Uterus (tissue), 4 donors: ENCODE measurements at places on chromosomes 3 and 15. TPM values are rescaled to one million over a fixed set of nuclear protein-coding genes. Genes with fewer than 3 reads are reported as not detected.

GRCh38 chr3:89238846-89239245 is 131.4 kb downstream of the EPHA3 start:
- DNase-seq: no peak
- H3K27me3 ChIP-seq: no peaks in the 10 kb centered on the region
- H3K4me1 ChIP-seq: no peaks in the 10 kb centered on the region
- H3K4me3 ChIP-seq: no peak overlapping the region
- no peaks in the 10 kb centered on the region for H3K36me3 ChIP-seq
- no peak overlapping the region for H3K27ac ChIP-seq

GRCh38 chr15:73972984-73973682 is 19.0 kb downstream of the STOML1 start:
- peak; percentile 88 for DNase-seq
- H3K36me3 ChIP-seq: no peaks in the 10 kb centered on the region

GRCh38 chr3:149019580-149019979 is 28.2 kb downstream of the GYG1 start:
- H3K27ac ChIP-seq: no peak overlapping the region
- H3K4me1 ChIP-seq: no peaks in the 10 kb centered on the region
- H3K4me3 ChIP-seq: no peak overlapping the region
- DNase-seq: no peak
- H3K27me3 ChIP-seq: no peaks in the 10 kb centered on the region
- H3K36me3 ChIP-seq: no peaks in the 10 kb centered on the region

- no peak overlapping the region for H3K27ac ChIP-seq
- no peak for DNase-seq
- no peaks in the 10 kb centered on the region for H3K4me1 ChIP-seq
- H3K27me3 ChIP-seq: no peaks in the 10 kb centered on the region
- no peak overlapping the region for H3K4me3 ChIP-seq
These were observed 254.8 kb upstream of the TPRG1 start for GRCh38 chr3:188916934-188917401.

- no peak overlapping the region for H3K4me3 ChIP-seq
- no peak for DNase-seq
- H3K27ac ChIP-seq: no peak overlapping the region
These were observed 9.6 kb downstream of the CELSR3 start for GRCh38 chr3:48652923-48653715.

GRCh38 chr15:74857671-74858368 is 14.9 kb upstream of the ULK3 start:
- H3K27ac ChIP-seq: no peak overlapping the region
- no peaks in the 10 kb centered on the region for H3K4me1 ChIP-seq
- no peaks in the 10 kb centered on the region for H3K27me3 ChIP-seq
- no peaks in the 10 kb centered on the region for H3K36me3 ChIP-seq

The CLRN1 gene
- not detected for total RNA-seq

GRCh38 chr3:185647134-185647879 is 61.2 kb downstream of the SENP2 start:
- H3K4me3 ChIP-seq: no peak overlapping the region
- H3K27me3 ChIP-seq: no peaks in the 10 kb centered on the region
- H3K4me1 ChIP-seq: no peaks in the 10 kb centered on the region
- no peak overlapping the region for H3K27ac ChIP-seq
- no peaks in the 10 kb centered on the region for H3K36me3 ChIP-seq

The ACP3 gene
- 5.6 TPM for total RNA-seq

GRCh38 chr3:145224886-145225285 is 936.1 kb downstream of the PLOD2 start:
- H3K36me3 ChIP-seq: no peaks in the 10 kb centered on the region
- H3K4me1 ChIP-seq: no peaks in the 10 kb centered on the region
- no peaks in the 10 kb centered on the region for H3K27me3 ChIP-seq
- DNase-seq: no peak
- no peak overlapping the region for H3K4me3 ChIP-seq

The PIGB gene
- total RNA-seq: 13.5 TPM

GRCh38 chr15:51766341-51766740 is 14.9 kb downstream of the TMOD2 start:
- DNase-seq: no peak
- H3K27me3 ChIP-seq: no peaks in the 10 kb centered on the region
- no peaks in the 10 kb centered on the region for H3K36me3 ChIP-seq
- no peaks in the 10 kb centered on the region for H3K4me1 ChIP-seq
- no peak overlapping the region for H3K4me3 ChIP-seq
- no peak overlapping the region for H3K27ac ChIP-seq

DNA sequence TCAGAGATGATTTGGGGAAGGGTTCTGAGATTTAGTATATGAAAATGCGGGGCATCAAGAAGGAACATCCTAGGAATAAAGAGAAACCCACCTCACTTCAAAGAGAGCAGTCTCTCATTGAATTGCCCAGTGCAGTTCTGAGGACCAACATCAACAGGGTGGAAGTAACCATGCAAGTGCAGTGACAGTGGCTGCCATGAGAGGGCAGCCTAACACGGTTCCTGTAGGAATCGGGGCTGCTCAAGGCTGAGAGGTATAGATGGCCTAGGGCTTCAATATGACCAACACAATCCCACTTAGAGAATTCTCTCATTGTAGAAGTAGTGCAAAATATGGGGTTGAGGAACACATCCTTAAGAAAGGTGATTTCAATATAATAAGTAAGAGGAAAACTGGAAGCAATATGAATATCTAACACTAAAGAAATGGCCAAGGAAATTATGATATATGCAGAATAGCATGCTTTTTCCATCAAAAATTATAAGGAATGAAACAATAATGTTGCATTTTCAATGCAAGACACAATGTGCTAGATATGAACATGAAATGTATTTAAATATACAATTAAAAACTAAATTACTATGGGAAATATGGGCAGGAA is 51.1 kb upstream of the ARRDC4 start:
- no peaks in the 10 kb centered on the region for H3K36me3 ChIP-seq
- no peak overlapping the region for H3K27ac ChIP-seq
- no peak overlapping the region for H3K4me3 ChIP-seq
- H3K27me3 ChIP-seq: no peaks in the 10 kb centered on the region

The SEMA5B gene
- total RNA-seq: 25.4 TPM

DNA sequence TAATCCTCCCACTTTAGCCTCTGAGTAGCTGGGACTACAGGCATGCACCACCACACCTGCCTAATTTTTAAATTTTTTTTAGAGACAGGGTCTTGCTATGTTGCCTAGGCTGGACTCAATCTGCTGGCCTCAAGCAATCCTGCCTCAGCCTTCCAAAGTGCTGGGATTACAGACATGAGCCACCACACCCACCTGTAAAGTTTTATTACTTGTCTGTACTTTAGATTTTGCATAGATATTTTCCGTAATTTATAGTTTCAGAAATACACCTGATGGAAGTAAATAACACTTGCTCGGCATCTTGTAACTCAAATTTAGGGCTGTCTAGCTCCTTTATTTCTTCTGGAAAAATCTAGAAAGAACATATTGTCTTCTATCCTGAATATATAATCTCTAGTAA is 5.8 kb downstream of the DZIP3 start:
- H3K27me3 ChIP-seq: no peaks in the 10 kb centered on the region
- no peaks in the 10 kb centered on the region for H3K36me3 ChIP-seq
- no peak for DNase-seq
- no peak overlapping the region for H3K4me3 ChIP-seq
- H3K27ac ChIP-seq: no peak overlapping the region

GRCh38 chr3:7015683-7016440 is 154.9 kb downstream of the GRM7 start:
- DNase-seq: no peak
- H3K4me3 ChIP-seq: no peak overlapping the region
- H3K27me3 ChIP-seq: no peaks in the 10 kb centered on the region
- H3K27ac ChIP-seq: no peak overlapping the region

DNA sequence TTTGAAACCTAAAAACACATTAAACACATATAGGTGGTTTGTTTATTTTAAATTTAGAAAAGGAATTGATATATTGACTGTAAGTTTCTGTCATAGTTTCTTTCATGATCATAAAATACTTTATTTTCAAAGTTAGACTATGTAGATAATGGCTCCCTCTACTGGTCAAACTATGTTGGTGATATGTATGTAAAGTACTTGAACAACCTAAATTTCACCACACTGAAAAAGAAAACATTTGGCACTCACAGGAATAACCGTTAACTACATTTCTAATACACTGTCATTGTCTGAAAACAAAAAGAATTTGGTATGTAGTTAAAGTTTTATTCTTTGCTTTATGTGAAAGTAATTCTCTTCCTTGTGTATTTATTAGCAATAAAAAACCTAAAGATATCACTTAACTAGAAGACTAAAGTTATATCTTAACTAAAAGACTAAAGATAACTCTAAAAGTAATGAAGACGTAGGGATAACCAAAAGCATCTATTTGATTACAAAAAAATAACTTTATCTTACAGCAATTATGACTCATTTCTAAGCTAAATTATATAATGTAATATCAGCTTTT is 427.5 kb downstream of the VGLL3 start:
- H3K4me3 ChIP-seq: no peak overlapping the region
- DNase-seq: no peak
- no peak overlapping the region for H3K27ac ChIP-seq
- no peaks in the 10 kb centered on the region for H3K36me3 ChIP-seq
- no peaks in the 10 kb centered on the region for H3K4me1 ChIP-seq

DNA sequence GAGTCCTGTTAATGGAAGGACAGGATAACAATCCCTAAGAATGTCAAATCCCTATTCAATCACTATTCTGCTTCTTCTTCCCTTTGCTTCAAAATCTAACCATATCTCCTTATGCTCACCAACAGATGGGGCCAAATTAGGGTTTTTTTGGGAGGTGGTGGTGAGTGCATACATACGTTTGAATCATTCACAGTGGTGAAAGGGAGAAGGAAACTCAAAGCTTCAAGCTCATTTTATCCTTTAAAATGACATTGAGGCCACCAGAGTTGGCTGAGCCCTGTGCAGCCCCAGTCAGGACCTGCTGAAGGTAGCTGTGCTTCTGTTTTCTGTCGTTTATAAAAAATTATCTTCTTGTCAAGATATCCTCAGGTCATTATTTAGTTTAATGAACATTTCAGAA is 607.5 kb upstream of the AGTR1 start:
- no peak overlapping the region for H3K27ac ChIP-seq
- DNase-seq: no peak
- H3K36me3 ChIP-seq: no peaks in the 10 kb centered on the region
- H3K4me3 ChIP-seq: no peak overlapping the region
- no peaks in the 10 kb centered on the region for H3K27me3 ChIP-seq

The SPATA12 gene
- 2.9 TPM for total RNA-seq

- H3K4me3 ChIP-seq: no peak overlapping the region
- DNase-seq: no peak
- H3K27ac ChIP-seq: no peak overlapping the region
- H3K4me1 ChIP-seq: no peaks in the 10 kb centered on the region
These were observed 435.4 kb upstream of the RGMA start for GRCh38 chr15:93524432-93524831.

The KCNH8 gene
- 0.49 TPM for total RNA-seq

DNA sequence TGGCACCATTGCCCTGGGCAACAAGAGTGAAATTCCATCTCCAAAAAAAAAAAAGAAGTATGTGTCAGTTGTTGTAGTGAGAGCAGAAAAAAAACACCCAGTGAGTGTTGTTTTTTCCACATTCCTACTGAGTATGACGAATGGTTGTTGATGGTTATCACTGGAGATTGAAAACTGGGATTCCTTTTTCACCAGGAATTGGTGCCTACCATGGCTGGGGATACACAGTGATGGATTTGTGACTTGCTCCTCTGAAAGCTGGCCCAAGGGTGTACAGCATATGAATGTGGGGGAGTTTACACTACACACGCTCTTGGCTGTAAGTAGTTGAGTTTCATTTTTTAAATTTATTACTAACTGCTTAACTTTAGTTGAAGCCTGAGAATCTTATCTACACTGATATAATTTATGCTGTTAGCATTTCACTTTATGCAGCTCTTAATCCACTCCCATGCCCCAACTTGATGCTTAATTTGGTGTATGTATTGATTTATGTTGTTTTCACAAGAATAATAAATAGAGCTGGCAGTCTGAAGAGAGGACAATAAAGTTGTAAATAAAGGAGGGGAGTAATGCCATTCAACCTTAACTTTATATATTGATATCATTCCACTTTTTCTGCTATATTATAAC is 56.0 kb upstream of the MME start:
- H3K4me3 ChIP-seq: no peak overlapping the region
- H3K27me3 ChIP-seq: no peaks in the 10 kb centered on the region
- no peak overlapping the region for H3K27ac ChIP-seq
- H3K36me3 ChIP-seq: no peaks in the 10 kb centered on the region
- DNase-seq: no peak

GRCh38 chr3:35929158-35929557 is 289.8 kb downstream of the ARPP21 start:
- DNase-seq: no peak
- no peaks in the 10 kb centered on the region for H3K4me1 ChIP-seq
- no peaks in the 10 kb centered on the region for H3K27me3 ChIP-seq
- no peak overlapping the region for H3K4me3 ChIP-seq
- H3K27ac ChIP-seq: no peak overlapping the region

- H3K4me3 ChIP-seq: no peak overlapping the region
- DNase-seq: no peak
- no peaks in the 10 kb centered on the region for H3K36me3 ChIP-seq
- H3K4me1 ChIP-seq: no peaks in the 10 kb centered on the region
These were observed 33.4 kb upstream of the XRN1 start for GRCh38 chr3:142481196-142481595.

GRCh38 chr3:27078246-27078913 is 290.8 kb downstream of the NEK10 start:
- H3K27me3 ChIP-seq: no peaks in the 10 kb centered on the region
- no peak for DNase-seq
- no peaks in the 10 kb centered on the region for H3K4me1 ChIP-seq
- H3K27ac ChIP-seq: no peak overlapping the region

The EFHB gene
- 5.7 TPM for total RNA-seq

GRCh38 chr15:86040356-86041033 is 39.2 kb upstream of the AGBL1 start:
- no peak overlapping the region for H3K4me3 ChIP-seq
- H3K36me3 ChIP-seq: no peaks in the 10 kb centered on the region
- H3K4me1 ChIP-seq: no peaks in the 10 kb centered on the region
- no peaks in the 10 kb centered on the region for H3K27me3 ChIP-seq
- no peak overlapping the region for H3K27ac ChIP-seq

DNA sequence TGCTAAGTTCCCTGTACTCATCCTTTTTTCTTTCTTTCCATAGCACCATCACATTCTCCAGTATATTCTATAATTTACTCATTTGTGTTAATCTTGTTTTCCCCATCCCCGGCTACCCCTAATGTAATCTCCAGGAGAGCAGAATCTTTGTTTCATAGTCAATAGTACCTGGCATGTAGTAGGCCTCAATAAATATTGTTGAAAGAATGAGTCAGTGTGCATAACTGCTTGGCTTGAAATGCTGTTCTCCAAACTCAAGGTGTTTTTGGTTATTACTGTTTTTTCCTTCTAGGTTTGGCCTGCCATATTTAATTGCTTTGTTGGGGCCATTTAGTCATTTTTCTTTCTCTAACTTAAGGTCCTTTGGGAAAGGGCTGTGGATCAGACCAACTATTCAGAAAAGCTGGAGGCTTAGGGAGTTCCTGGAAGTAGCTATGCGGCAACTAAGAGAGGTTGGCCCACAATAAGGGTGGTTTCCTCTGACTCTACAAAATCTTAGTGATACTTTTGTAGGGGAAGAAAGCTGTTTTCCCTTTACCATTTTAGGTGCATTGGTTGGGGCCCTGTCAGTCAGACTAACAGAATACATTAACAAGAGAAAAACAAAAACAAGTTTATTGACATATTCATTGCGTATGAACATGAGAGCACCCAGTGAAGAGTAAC is 28.4 kb downstream of the KAT2B start:
- no peak for DNase-seq
- H3K4me3 ChIP-seq: no peak overlapping the region
- no peaks in the 10 kb centered on the region for H3K36me3 ChIP-seq
- H3K4me1 ChIP-seq: peaks cover 3% of the 10 kb centered on the region
- peak overlapping the region; percentile 56 for H3K27ac ChIP-seq

GRCh38 chr15:58443308-58443707 is 11.5 kb downstream of the LIPC start:
- H3K4me1 ChIP-seq: no peaks in the 10 kb centered on the region
- no peaks in the 10 kb centered on the region for H3K27me3 ChIP-seq
- H3K4me3 ChIP-seq: no peak overlapping the region
- H3K36me3 ChIP-seq: no peaks in the 10 kb centered on the region
